Natural killer cell (primary cell): ENCODE measurements at places on chromosomes 4 and X.

- no peak overlapping the region for H3K27ac ChIP-seq
- peaks cover 4% of the 10 kb centered on the region for H3K27me3 ChIP-seq
- H3K4me1 ChIP-seq = no peaks in the 10 kb centered on the region
- H3K4me3 ChIP-seq = no peak overlapping the region
Observed at GRCh38 chr4:151644622-151645021, 116.2 kb downstream of the GATB start.

DNA sequence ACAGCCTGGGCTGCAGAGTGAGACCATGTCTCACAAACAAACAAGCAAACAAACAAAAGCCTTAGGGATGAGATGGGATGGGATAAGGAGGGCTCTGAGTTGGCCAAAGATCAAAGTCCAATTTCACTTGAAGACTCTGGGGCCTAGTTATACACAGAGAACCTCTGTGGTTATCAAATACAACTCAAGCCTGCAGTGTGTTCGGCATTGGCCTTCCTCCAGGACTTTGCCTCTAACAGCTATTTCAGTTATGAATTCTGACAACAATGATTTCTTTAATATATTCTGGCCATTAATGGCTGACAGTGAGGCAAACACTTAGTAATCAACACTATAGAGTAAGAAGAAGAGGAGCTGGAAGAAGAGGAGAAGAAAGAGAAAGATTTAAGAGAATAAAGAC, 171.1 kb downstream of the PDGFRA start:
- H3K36me3 ChIP-seq = no peaks in the 10 kb centered on the region
- DNase-seq = no peak
- peaks cover 3% of the 10 kb centered on the region for H3K4me1 ChIP-seq

GRCh38 chr4:28238876-28239275, 1378.2 kb downstream of the STIM2 start:
- no peaks in the 10 kb centered on the region for H3K4me1 ChIP-seq
- no peak for DNase-seq
- no peaks in the 10 kb centered on the region for H3K27me3 ChIP-seq
- H3K27ac ChIP-seq = no peak overlapping the region
- no peak overlapping the region for H3K4me3 ChIP-seq

DNA sequence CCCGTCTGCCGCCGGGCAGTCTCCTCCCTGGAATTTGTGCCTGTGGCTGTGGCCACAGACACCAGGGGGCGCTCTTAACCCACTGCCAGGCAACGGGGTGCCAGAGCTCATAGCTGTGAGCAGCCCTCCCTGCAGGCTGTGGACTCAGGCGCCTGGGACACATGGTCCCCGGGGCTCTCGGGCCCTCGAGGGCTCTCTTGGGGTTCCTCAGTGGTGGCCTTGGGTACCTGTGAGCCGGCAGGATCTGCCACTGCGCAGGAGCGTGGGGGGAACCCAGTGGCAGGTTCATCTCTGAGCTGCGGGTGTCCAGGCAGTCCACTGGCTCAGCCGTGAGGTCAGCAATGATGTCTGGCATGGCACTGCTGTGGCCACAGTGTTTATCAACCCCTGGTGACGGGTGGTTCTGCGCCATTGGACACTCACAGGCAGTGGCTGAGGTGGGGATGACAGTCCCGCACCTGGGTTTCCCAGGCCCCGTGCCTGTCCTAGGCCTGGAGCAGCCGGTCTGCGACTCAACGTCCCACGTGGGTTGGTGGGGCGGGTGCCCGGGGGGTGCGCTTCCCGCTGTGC, 37.2 kb downstream of the PCGF3 start:
- H3K36me3 ChIP-seq = peaks cover 3% of the 10 kb centered on the region
- no peak overlapping the region for H3K4me3 ChIP-seq
- H3K27me3 ChIP-seq = no peaks in the 10 kb centered on the region
- H3K27ac ChIP-seq = no peak overlapping the region
- no peaks in the 10 kb centered on the region for H3K4me1 ChIP-seq

DNA sequence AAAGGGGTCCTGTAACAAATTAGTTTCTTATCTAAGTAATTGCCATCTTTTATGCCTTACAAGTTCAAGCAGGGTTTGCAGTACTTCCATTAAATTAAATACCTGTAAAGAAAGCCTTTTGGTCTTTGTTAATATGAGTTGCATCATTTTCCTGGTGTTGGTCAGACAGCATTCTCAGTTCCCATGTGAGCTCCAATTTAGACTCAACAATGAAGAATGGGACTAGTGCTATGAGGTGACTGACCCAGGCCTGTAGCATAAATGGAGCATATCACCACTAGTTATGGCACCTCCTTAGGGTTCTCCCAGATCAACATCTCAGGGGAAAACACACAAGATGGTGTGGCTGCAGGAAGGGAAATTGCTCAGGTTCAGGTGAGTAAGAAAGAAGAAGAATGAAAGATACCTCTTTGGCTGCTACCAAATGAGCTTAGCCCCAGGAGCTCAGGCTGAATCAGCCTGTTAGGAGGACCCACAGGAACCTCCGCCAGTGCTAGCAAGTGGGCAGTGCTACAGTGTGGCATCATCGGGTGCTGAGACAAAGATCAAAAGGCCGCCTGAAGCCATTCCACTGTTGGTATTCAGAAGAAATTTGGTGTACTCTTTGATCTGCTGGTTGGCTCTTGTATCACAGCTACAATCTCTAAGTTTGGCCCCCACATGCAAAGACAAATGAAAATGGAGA, 1.8 kb downstream of the TTC29 start:
- H3K27me3 ChIP-seq = no peaks in the 10 kb centered on the region
- H3K27ac ChIP-seq = no peak overlapping the region
- no peaks in the 10 kb centered on the region for H3K36me3 ChIP-seq

DNA sequence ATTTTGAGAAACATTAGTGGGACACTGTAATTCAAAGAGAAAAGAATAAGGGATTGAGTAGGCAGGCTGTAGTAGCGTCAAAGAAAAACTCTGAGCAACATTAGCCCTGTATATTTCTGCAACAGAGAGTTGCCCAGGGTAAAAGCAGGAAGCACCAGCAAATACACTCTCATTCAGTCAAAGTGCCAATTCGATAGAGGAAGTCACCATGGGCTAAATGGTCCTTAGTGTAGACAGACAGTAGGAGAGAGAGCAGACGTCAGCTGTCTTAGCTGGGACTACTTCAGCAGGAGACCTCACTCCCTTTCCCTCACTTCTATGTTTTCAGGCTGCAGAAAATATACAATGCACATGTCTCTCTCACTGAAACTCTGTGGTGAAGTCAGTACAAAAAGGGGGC, 2073.8 kb upstream of the TENM3 start:
- H3K36me3 ChIP-seq = no peaks in the 10 kb centered on the region
- no peaks in the 10 kb centered on the region for H3K27me3 ChIP-seq
- no peaks in the 10 kb centered on the region for H3K4me1 ChIP-seq
- no peak for DNase-seq

- H3K4me3 ChIP-seq = no peak overlapping the region
- peaks cover 32% of the 10 kb centered on the region for H3K4me1 ChIP-seq
- no peak overlapping the region for H3K27ac ChIP-seq
- DNase-seq = no peak
Observed at GRCh38 chrX:56795309-56795868, 66.3 kb downstream of the NBDY start.

GRCh38 chrX:103415068-103415467, 38.7 kb downstream of the BEX3 start:
- H3K27ac ChIP-seq = no peak overlapping the region
- no peak for DNase-seq
- H3K36me3 ChIP-seq = no peaks in the 10 kb centered on the region
- H3K4me3 ChIP-seq = no peak overlapping the region
